Right atrium auricular region (tissue), 2 donors: ENCODE measurements at places on chromosomes 1 and 21. TPM values are rescaled to one million over a fixed set of nuclear protein-coding genes. Genes with fewer than 3 reads are reported as not detected.

Gene FMN2
- not detected for total RNA-seq

Gene JAM2
- 12.3 TPM for total RNA-seq

- no peaks in the 10 kb centered on the region for H3K27me3 ChIP-seq
- H3K4me1 ChIP-seq: no peaks in the 10 kb centered on the region
- no peaks in the 10 kb centered on the region for H3K36me3 ChIP-seq
- DNase-seq: no peak
- no peak overlapping the region for H3K4me3 ChIP-seq
Measured at GRCh38 chr1:163410073-163410999, 88.6 kb downstream of the NUF2 start.

DNA sequence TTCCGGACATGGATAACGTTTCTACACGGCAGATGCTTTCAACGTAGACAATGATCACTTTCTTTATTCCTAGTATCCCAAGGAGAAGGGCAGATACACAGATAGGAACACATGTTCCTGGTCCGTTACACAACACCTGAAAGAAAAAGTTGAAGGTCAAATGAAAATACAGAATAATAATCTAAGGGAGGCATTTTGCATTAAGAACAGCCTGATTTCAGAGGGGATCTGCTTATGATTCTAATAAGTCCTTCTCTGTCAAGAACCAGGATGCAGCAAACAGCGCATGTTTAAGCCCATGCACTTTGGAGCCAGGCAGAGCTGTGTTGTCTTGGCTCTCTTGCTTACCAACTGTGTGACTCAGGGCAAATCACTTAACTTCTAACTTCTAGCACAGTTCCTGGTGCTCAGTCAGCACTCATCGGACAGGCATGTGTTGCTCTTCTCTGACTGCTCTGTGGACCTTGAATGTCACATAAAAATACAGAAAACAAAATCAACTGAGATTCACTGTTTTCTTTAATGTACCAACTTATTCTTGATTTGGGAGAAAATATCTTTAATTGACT is 56.3 kb upstream of the CNN3 start:
- H3K27me3 ChIP-seq: no peaks in the 10 kb centered on the region
- no peaks in the 10 kb centered on the region for H3K36me3 ChIP-seq
- no peak overlapping the region for H3K4me3 ChIP-seq

- DNase-seq: no peak
- H3K4me3 ChIP-seq: no peak overlapping the region
- H3K4me1 ChIP-seq: no peaks in the 10 kb centered on the region
Measured at GRCh38 chr1:17819129-17819802, 64.1 kb downstream of the ACTL8 start.
